Effector memory CD4-positive, alpha-beta T cell (primary cell): ENCODE measurements at places on chromosomes 3 and 15.

DNA sequence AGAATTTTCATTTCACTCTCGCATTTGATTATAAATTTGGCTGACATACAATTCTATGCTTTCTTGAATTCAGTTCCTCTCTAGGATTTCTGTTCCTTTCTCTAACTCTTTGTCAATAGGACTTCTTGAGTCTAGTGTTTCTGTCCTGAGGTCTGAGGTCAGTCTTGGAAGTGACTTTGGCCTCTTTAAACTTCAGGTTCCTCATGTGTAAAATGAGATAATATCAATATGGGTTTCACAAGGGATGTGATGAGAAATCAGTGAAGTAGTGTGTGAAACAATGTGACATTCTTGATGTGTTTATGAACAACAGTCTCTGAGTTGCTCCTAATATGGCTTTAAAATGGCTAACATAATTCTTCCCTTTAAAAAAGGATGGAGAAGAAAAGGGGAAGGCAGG lies 92.2 kb downstream of the SV2B start:
- no peak for DNase-seq

GRCh38 chr3:187783098-187783497 lies 37.8 kb upstream of the BCL6 start:
- DNase-seq, result no peak

GRCh38 chr3:156888576-156888975 lies 62.4 kb downstream of the LEKR1 start:
- no peak for DNase-seq

- no peak for DNase-seq
These were observed 201.2 kb upstream of the ARPP21 start for GRCh38 chr3:35438101-35438500.

GRCh38 chr3:109933576-109933975 lies 596.2 kb upstream of the DPPA4 start:
- no peak for DNase-seq

- DNase-seq, result peak; percentile 69
These were observed 6.3 kb downstream of the AEN start for GRCh38 chr15:88627463-88627862.

- no peak for DNase-seq
These were observed 5.9 kb upstream of the ALDH1L1 start for GRCh38 chr3:126186271-126186670.
